ENCODE measurements at places on chromosomes 6 and 20. TPM values are rescaled to one million over a fixed set of nuclear protein-coding genes. Genes with fewer than 3 reads are reported as not detected.

The LY6G6D gene
- not detected for total RNA-seq

GRCh38 chr20:59217794-59218280 lies 54.2 kb downstream of the ZNF831 start:
- no peaks in the 10 kb centered on the region for H3K36me3 ChIP-seq
- H3K4me3 ChIP-seq, result no peak overlapping the region
- peaks cover 14% of the 10 kb centered on the region for H3K4me1 ChIP-seq
- no peak overlapping the region for H3K27ac ChIP-seq
- DNase-seq, result no peak

The DLL1 gene
- 8.4 TPM for total RNA-seq

GRCh38 chr20:9261781-9262180 lies 192.9 kb downstream of the PLCB4 start:
- H3K4me1 ChIP-seq, result peaks cover 5% of the 10 kb centered on the region
- no peak for DNase-seq
- H3K4me3 ChIP-seq, result no peak overlapping the region
- no peaks in the 10 kb centered on the region for H3K36me3 ChIP-seq
- H3K27me3 ChIP-seq, result no peaks in the 10 kb centered on the region
- no peak overlapping the region for H3K27ac ChIP-seq

- no peak for DNase-seq
- H3K4me3 ChIP-seq, result no peak overlapping the region
- no peaks in the 10 kb centered on the region for H3K36me3 ChIP-seq
- no peaks in the 10 kb centered on the region for H3K4me1 ChIP-seq
Observed at GRCh38 chr6:3698021-3698420, 53.5 kb downstream of the PXDC1 start.

- no peak overlapping the region for H3K27ac ChIP-seq
- no peaks in the 10 kb centered on the region for H3K27me3 ChIP-seq
- H3K4me3 ChIP-seq, result no peak overlapping the region
- DNase-seq, result no peak
Observed at GRCh38 chr6:76885861-76886301, 577.4 kb downstream of the HTR1B start.

DNA sequence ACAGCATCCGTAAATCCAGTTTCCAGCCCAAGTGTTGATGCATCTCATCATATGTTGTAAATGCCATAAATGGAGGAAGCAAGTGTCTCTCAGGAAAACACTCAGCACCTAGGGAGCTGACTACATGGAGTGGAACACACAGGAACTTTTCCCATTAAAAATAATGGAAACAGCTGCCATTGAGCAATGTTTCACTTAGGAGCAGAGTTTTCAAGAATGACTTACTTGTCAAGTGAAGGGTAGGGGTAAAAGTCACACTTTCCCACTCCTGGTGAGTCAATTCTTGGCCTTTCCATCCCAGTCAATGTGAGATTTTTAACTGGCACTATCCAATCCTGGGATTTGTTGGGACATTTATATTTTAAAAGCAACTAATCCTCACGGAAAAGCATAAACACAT lies 119.4 kb upstream of the ASF1A start:
- peaks cover 6% of the 10 kb centered on the region for H3K4me1 ChIP-seq
- no peaks in the 10 kb centered on the region for H3K27me3 ChIP-seq
- no peaks in the 10 kb centered on the region for H3K36me3 ChIP-seq
- H3K4me3 ChIP-seq, result no peak overlapping the region
- H3K27ac ChIP-seq, result no peak overlapping the region

Data from upper lobe of left lung (tissue), 6 donors.